ENCODE measurements at places on chromosomes 5 and 9.

DNA sequence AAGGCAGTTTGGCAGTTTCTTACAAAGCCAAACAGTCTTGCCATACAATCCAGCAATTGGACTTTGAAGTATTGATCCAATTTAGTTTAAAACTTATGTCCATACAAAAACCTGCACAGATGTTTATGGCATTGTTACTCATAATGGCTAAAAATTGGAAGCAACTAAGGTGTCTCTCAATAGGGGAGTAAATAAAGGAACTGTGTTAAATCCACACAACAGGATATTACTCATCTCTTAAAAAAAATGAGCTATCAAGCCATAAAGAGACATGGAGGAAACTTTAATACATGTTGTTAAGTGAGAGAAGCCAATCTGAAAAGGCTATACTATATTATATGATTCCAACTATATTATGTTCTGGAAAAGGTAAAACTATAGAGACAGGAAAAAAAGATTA lies 313.6 kb upstream of the CD180 start:
- DNase-seq = no peak

- no peak for DNase-seq
Measured at GRCh38 chr5:178068293-178068692, 45.0 kb upstream of the N4BP3 start.

- no peak for DNase-seq
Measured at GRCh38 chr9:109894921-109895758, 115.1 kb downstream of the PALM2AKAP2 start.

DNA sequence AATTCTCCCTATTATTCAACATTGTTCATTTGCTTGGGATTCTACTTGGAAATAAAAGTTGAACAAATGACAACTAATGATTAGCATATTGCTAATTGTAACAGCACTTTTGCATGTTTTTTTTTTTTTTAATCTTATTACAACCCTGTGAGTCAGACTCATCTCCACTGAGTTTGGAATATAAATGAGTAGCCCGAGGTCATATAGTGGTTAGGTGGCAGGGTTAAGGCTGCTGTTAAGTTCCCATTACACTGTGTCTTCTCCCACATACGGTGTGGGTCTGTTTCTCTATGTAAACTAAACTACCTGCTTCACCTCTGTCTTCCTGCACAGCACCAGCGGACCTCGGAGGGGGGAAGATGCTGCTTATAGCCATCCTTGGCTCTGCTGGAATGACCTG lies 92.4 kb downstream of the EQTN start:
- no peak for DNase-seq

DNA sequence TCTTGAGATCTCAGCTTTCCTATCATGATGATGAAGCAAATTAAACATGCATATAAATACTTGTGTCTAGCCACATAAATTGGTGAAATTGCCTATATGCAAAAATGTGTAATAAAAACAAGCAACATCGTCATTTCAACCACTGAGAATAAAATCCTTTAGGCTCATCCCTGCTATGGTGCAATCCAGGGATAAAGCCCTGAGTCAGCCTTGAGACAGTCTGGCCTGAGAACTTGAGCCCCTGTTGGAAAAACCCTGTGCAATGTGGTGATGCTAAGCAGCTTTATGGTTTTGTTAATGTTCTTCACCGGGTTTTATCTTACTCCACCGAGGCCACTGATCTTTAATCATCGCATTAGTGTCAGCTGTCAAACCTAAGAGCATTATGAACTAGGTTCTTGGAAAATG lies 170.5 kb downstream of the DCP2 start:
- no peak for DNase-seq

GRCh38 chr5:122156724-122157325 lies 27.5 kb downstream of the ZNF474 start:
- DNase-seq = no peak

- DNase-seq = no peak
Measured at GRCh38 chr9:95087659-95088242, 229.8 kb downstream of the FANCC start.

- no peak for DNase-seq
Measured at GRCh38 chr5:112886975-112887374, 25.9 kb downstream of the SRP19 start.

- DNase-seq = no peak
Measured at GRCh38 chr9:9790216-9790872, 822.5 kb downstream of the PTPRD start.

GRCh38 chr5:142600611-142601358 lies 85.1 kb downstream of the FGF1 start:
- DNase-seq = peak; percentile 47

GRCh38 chr5:116564312-116564711 lies 10.3 kb downstream of the SEMA6A start:
- DNase-seq = no peak

GRCh38 chr5:174300118-174300940 lies 254.8 kb downstream of the NSG2 start:
- no peak for DNase-seq

- no peak for DNase-seq
Measured at GRCh38 chr5:127088251-127088650, 14.9 kb upstream of the C5orf63 start.

DNA sequence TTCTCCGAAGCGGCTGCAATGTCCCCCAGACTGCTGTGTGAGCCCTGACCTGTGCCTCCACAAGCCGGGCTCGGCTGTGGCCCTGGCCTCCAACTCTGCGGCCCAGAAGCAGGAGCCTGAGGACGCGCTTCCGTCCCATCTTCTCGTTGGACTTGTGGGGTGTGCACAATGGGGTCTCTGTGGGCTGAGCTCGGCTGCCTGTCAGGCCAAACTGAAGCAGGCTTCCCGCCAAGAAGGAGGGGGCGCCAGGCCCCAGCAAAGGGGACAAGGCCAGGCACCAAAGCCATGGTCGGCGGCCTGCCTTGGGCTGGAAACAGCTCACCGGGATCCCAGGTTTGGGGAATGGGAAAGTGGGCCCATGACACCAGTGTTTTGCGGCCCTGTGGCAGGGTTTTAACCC lies 4.1 kb downstream of the NOTCH1 start:
- DNase-seq = no peak

DNA sequence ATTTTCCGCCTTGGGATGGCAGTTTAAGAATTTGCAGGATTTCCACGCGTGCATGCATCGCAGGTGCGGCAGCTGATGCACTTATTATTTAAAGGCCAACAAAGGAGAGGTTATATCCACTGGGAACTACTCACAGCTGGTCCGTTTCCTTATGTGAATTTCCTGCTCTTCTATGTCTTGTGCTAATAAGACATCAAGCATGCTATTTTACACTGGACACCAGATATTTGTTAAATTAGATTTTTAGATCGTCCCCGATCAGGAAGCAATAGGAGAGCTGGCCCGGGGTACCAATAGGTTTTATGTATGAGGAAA lies 476 bp upstream of the DTWD2 start:
- DNase-seq = no peak

- no peak for DNase-seq
Measured at GRCh38 chr9:133973791-133974630, 18.1 kb downstream of the VAV2 start.
